ENCODE measurements at places on chromosomes 1 and 21. TPM values are rescaled to one million over a fixed set of nuclear protein-coding genes. Genes with fewer than 3 reads are reported as not detected.

Gene GPA33
- total RNA-seq, result 1.4 TPM

DNA sequence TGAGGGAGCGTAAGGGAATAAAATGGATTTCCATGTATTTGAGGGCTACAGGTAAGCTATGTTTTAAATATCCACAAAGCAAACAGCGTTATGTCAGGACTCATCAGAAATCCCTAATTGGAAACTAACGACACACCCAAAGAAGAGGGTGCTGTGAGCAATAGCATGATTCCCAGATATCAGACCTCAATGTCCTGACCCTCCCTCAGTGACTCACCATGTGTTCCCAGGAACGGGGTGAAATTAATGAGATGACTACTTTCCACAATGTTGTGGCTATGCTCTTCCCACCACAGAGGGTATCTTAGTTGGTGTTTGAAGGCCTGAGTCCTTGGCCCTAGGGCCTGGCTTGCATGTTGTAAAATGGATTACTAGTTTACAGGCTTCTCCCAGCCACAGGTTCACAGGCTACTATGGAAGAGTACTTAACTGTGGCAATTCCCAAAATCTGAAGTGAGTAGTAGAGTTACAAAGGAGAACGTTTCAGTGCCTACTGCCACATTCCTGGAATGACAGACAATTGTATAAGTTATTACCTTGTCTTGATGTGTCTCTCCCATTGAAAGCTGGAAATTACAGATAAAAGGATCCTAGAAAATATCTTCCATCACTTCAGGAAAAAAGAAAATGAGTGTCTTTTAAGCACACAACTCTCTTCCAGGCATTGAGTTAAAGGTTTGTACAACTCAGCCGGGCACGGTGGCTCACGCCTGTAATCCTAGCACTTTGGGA, 1.7 kb upstream of the KRTAP11-1 start:
- H3K4me3 ChIP-seq, result no peak overlapping the region
- peaks cover 3% of the 10 kb centered on the region for H3K27me3 ChIP-seq
- H3K27ac ChIP-seq, result no peak overlapping the region
- no peaks in the 10 kb centered on the region for H3K36me3 ChIP-seq
- DNase-seq, result no peak

GRCh38 chr1:110258734-110259133, 48.6 kb downstream of the KCNC4 start:
- no peak for DNase-seq
- peaks cover 21% of the 10 kb centered on the region for H3K27me3 ChIP-seq
- no peak overlapping the region for H3K27ac ChIP-seq
- no peaks in the 10 kb centered on the region for H3K36me3 ChIP-seq
- no peak overlapping the region for H3K4me3 ChIP-seq
- H3K4me1 ChIP-seq, result no peaks in the 10 kb centered on the region

DNA sequence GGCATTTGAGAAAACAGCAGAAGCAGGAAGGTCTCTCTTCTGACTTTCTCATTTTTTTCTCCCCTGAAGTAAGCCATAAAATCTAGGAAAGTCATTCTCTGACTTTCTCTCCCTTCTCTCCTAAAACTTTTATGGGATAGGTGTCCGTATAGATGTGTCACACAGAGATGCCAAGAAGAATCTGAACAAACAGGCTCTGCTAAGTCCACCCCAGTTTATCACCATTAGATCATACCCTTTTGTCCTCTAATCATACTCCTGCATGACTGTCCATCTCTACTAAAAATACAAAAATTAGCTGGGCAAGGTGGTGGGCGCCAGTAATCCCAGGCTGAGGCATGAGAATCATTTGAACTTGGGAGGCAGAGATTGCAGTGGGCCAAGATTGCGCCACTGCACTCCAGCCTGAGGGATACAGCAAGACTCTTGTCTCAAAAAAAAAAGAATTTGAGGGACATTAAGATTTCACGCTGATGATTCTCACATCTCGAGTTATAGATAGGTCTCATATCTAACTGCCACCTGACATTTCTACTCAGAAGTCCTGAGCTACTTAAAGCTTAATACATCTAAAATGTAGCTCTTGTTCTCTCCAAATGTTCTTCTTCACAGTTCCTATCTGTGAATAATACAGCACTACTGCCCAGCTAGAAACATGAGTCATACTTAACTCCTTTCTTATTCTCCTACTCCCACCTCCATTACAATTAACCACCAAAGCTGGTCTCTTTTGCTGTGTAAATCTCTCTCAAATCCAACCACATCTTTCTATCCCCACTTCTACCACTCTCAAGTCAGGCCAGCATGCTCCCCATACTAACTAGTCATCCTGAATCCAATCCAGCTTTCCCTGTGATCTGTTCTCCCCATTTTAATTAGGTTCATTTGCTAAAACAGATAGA, 47.7 kb downstream of the ZNF644 start:
- peaks cover 8% of the 10 kb centered on the region for H3K4me1 ChIP-seq
- peaks cover 33% of the 10 kb centered on the region for H3K36me3 ChIP-seq
- no peaks in the 10 kb centered on the region for H3K27me3 ChIP-seq
- no peak for DNase-seq
- H3K27ac ChIP-seq, result no peak overlapping the region
- no peak overlapping the region for H3K4me3 ChIP-seq

Measured in type B pancreatic cell (in vitro differentiated cells).